Iris pigment epithelial cell (primary cell): ENCODE measurements at places on chromosomes 16 and 17.
A peak's percentile ranks its signal among the peaks of the same experiment; 100 is the strongest.

- DNase-seq: no peak
Measured at GRCh38 chr16:10852948-10853347, 24.1 kb upstream of the CIITA start.

DNA sequence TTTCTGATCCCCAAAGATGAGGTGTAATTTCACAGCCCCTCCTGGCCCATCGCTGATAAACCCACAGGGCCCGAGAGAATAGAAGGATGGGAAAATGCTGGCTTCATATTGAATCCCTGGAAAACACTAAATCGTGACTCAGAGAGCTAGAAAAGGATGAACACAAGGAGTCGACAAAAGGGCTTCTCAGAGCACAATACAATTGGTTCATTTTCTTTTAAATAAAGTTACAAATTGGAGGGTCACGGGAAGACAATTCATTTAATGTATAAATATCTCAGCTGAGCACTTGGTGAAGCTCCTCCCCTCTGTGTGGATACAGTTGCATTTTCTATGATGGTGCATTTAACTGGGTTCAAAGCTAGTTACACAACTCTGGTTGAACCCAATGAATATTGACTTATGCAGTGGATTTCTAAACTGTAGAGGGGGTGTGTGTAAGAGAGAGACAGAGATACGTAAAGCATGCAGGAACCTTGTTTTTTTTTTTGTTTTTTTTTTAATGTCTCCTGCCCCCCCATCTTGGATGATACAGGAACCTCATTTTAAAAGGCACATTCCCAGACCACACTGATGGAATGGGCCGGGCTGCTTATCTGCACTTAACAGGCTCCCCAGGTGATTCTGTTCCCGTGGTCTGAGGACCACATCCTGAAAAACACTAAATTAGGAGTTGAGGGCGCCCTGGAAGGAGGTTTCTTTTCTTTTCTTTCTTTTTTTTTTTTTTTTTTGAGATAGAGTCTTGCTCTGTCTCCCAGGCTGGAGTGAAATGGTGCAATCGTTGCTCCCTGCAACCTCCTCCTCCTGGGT lies 14.1 kb downstream of the TTYH2 start:
- DNase-seq: no peak

DNA sequence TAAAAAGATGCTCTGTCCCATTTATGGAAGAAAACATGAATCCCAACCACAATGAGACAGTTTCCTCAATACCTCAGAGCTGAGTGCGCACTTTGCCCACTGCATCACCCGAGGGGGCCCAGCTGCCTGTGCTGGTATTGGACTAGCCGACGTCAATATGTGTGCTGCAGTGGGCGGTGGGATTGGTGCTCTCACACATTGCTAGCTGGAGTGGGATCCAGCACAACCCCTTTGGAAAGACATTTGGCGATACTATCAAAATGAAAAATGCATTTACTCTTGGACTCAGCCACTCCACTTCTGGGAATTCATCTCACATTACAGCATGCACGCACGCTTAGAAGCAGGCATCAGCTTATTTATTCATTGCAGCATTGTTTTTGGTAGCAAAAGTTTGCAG lies 289.2 kb upstream of the FOXF1 start:
- no peak for DNase-seq

DNA sequence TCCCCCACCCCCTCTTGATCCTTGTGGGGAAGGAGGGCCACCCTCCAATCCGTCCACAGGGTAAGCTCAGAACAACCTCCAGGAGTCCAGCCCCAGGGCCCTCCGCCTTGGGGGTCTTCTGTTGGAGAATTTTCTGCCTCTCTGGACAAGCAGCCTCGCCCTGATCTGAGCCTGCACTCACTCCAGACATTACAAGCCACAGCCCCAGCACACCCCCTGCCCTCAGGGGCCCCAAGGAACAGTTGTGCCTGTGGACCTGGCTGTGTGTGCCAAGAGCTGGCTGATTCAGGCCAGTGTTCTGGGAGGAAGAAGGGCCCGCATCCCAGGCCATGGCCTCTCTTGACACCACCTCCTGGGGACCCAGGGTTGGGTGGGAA lies 477 bp upstream of the ARHGAP27 start:
- no peak for DNase-seq

- DNase-seq: no peak
Measured at GRCh38 chr17:57136355-57136754, 51.3 kb downstream of the AKAP1 start.

DNA sequence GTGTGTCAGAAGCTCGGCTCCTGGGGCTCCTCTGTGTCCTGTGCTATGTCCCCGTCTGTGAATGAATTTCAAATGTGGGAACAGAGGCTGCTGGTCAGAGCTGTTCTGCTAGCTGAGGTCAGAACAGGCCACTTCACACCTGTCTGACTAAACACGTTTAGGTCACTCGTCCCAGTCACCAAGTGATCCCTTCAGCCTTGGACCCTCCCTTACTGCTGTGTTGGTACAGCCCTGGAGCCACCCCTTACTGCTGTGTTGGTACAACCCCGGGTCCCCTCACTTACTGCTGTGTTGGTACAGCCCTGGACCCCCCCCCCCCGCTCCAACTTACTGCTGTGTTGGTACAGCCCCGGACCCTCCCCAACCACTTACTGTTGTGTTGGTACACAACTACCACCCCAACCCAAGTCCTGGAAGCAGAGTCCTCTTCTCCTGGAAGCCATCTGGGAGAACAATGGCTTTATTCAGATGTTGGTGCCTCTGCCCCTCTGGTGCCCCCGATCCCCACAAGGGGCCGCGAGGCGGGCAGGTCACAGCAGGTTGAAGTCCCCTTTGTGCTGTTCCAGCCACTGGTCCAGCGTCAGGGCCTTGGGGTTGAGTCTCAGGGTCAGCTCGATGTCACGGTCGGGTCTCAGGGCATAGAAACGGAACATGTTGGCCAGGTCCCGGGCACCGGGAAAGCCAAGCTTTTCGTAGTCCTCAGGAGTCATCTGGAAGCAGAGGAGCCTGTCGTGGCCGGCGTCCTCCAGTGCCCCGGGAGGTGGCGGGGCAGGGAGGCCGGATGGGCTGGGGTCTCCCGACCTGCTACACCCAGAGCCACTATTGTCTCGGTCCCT lies 13.0 kb downstream of the NMRAL1 start:
- no peak for DNase-seq

DNA sequence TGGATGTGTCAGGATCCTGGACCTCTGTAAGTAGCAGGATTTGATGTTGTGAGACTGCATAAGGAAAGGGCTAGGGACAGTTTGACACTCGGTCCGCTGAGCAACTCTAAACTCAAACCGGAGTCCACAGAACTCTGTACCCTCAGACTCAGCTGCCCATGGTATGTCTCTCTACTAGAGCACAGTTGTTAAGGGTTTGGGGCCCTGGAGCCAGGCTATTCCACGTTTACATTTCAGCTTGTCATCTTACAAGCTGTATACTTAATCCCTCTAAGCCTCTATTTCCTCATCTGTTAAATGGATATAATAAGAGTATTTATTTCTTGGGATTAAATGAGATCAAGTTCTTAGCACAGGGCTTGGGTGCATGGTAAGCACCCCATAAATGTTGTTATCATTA lies 27.9 kb downstream of the HOXB1 start:
- DNase-seq: no peak

DNA sequence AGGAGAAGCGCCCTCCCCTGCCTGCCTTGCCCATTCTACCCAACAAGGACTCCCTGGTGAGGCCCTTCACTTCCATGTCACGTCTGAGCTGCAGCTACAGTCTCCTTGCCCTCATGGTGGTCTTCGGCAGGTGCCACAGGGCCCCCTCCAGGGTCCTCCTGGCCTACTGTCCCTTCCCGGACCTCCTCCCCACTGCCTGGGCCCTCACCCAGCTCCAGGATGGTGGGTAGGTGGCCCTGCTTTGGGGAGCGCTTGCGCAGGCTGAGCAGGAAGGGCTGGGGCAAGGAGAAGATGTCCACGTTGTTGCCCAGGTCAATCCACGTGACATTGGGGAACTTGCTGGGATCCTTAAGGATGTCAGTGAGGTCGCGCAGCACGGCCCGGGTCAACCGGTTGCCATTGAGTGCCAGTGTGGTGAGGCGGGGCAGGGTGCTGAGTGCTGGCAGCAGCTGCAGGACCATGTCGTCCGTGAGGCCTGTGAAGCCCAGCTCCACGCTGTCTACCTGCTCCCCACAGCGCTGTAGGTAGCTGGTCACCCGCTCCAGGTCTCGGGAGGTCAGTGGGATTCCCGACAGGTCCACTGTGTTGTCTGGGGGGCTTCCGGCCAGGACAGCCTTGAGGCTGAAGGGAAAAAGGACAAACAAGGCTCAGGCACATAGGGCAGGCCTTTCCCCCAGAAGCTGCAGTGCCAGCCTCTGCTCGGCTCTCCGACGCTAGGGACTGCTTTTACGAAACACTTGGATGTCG lies 28.3 kb downstream of the TRPV2 start:
- no peak for DNase-seq

DNA sequence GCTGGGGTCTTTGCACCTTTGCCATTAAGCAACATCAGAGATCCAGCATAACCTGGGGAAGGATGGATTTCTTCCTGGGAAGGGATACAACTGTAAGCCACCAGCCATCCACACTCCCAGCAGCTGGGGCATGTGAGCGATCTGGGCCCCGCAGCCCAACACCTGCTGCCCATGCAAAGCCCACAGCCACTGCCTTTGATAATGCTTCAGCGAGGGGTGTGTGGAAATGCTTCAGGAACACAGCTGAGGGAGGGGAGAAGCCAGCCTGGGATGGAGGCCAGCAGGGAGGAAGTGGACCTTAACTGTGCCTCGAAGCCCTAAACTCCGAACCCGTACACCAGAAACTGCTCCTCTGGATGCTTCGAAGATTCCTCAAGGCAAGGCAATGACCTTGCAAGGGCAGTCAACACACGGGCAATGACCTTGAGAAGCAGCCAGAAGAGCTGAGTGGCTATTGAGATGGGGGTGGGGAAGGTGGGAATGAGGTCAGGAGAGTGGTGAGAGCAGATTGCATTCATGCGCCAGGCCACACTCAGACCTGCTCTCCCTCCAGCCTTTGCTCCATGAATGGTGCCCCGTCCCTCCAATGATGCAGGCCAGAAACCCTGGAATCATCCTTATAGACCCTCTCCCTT lies 49.1 kb downstream of the KATNIP start:
- no peak for DNase-seq

DNA sequence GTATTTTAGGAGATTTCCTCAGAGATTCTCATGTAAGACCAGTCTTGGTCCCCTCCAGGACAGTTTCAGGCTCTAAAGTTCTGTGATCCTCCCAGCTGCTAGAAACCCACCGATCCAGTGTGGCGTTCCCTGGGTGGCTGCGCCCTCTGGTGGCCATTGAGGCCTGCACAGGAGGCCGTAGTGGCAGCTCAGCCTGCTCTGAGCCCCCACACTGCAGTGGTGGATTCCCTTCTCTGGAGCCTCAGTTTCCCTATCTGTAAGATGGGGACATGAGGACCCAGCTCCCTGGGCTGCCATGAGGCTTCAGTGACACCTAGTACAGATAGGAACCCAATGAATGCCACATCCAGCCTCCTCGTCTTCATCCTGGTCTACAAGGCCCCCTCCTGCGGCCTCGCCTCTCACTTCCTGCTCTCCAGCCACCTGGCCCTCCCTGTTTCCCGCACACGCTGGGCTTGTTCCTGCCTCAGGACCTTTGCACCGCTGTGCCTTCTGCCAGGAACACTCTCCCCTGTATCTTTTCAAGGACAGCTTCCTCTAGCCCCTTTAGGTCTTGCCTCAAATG lies 16.5 kb downstream of the CCDC102A start:
- peak; percentile 52 for DNase-seq

DNA sequence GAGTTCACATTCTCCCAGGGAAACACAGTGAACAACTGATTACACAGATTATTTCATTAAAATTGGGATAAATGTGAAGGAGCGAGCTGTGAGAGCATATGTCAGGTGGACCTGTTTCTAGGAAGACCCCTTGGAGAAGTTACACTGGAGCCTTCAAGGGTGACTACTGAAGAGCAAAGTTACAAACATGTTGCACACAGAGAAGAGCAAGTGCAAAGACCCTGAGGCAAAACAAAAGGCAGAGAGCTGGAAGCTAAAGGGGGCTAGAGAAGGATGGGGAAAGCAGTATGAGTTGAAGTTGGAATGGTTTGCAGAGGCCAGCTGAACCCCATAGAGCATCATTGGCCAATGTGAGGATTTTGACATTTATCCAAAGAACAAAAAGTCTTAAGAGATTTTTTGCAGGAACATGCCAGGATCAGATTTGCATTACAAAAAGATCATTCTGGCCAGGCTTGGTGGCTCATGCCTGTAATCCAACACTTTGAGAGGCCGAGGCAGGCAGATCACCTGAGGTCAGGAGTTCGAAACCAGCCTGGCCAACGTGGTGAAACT lies 14.1 kb downstream of the PDZD9 start:
- DNase-seq: no peak

- DNase-seq: no peak
Measured at GRCh38 chr16:48182979-48183537, 27.3 kb upstream of the ABCC12 start.
